HEK293T (cell line): ENCODE measurements at places on chromosomes 5 and 9.

GRCh38 chr9:32326146-32326545 lies 58.3 kb upstream of the ACO1 start:
- no peak for DNase-seq

- no peak for DNase-seq
These were observed 77.8 kb downstream of the MUSK start for GRCh38 chr9:110746211-110746930.

- no peak for DNase-seq
These were observed 99.0 kb upstream of the SSBP2 start for GRCh38 chr5:81849770-81850367.

DNA sequence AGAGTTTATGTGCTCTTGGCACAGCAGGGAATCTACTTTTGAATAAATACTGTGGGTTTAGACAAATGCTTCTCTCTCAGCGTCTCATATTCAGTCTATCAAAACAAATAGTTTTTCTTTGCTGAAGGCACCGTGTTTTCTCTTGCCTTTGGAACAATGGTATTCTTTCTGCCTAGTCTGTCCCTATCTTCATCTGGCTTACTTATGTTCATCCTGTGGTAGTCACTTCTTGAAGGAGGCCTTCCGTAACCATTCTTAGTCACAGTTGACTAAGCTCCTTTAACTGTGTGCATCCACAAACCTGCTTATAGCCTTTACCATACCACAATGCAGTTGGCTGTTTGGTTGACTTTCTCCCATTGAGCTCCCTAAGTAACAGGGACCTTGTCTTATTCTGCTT lies 45.9 kb downstream of the LARP1 start:
- DNase-seq = no peak

DNA sequence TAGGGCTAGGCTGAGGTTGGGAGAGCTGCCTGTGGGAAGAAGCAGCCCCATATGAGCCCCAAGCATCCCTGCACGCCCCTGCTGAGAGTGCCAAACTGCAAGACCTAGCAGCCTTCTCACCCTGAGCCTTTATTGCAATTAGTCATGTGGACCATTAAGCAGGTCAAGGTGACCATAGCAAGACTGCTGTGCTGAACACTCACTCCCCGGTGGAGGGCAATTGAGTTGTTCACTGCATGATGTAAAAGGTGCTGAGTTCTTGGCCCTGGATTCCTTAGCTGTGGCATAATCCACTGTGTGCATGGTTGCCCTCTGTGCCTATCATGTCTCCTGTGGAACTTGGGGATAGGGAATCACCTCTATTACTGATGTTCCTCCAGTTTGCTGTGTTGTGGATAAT lies 131.1 kb downstream of the FOXD1 start:
- no peak for DNase-seq

GRCh38 chr9:115127191-115127817 lies 9.3 kb upstream of the TNC start:
- DNase-seq = no peak

GRCh38 chr5:124620743-124621142 lies 125.7 kb downstream of the ZNF608 start:
- no peak for DNase-seq

GRCh38 chr9:36207546-36208012 lies 16.9 kb downstream of the CLTA start:
- no peak for DNase-seq
